Adipocyte (in vitro differentiated cells): ENCODE measurements at places on chromosomes 13 and 19.

GRCh38 chr19:19477705-19478383 lies 37.5 kb downstream of the TSSK6 start:
- no peak for DNase-seq

DNA sequence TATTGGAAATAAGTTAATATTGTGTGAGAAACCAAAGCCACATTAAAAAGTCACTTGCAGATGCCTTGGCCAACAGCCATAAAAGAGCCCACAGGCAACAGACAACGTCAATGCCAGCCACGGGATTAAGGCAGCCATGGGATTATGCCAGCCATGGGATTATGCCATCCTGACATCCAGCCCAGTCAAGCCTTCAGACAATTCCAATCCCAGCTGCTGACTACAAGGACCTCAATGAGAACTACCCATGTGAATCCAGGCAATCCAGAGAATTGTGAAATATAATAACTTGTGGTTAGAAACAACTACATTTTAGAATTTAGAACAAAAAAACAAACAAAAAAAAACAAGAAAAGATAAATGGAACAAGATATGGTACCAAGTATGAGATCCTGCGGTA lies 356.6 kb downstream of the EFNB2 start:
- DNase-seq, result peak; percentile 22

GRCh38 chr13:101959016-101959415 lies 442.8 kb downstream of the FGF14 start:
- DNase-seq, result no peak

DNA sequence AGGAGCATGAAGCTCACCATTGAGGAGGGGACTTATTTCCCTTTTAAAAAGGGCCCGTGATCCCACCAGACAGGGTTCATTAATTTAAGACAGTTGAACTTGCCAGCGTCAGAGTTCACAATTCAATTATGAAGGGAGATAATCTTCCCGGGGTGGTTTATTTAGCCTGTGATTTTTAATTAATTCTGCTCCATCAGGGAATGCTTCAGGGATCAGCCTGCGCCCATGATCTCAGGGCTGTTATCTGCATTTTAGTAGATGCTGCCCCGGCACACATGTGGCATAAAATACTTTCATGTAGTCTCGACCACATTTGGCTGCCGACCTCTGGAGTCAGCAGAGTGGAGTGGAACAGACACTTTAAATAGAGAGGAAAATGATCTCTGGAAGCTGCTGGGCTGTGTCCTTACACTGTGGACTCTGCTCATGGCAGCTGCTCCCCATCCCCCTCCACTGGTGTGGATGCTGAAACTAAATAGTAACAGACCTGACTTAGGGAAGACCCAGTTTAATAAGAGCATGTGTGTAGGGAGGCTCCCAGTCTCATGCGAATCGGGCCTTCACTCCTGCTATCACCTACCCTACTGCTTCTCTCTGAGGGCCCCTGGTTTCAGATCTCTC lies 256.9 kb downstream of the TEX29 start:
- DNase-seq, result no peak

DNA sequence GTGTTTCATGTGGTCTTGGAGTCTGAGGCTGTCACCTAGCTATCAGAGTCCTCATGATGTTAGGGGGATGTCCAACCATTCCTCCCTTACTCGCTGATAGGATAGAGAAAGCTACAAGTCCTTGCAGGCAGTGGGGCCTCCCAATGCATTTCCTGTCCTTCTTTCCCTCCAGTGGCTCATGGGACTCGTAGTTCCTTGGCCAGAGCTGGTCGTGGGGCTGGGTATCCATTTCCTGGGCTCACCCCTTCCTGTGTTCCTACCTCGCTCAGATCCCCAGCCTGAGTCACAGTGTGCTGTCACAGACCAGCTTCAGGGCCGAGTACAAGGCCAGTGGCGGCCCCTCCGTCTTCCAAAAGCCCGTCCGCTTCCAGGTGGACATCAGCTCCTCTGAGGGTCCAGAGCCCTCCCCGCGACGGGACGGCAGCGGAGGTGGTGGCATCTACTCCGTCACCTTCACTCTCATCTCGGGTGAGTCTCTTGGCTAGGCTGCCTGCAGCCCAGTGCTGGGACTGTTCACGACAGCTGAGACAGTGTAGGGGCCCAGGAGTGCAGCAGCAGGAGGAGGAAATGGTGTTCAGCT lies 19.1 kb downstream of the TMEM150B start:
- DNase-seq, result no peak

- no peak for DNase-seq
These were observed 74.7 kb downstream of the MZT1 start for GRCh38 chr13:72652681-72653080.

GRCh38 chr13:24225930-24226329 lies 65.4 kb downstream of the SPATA13 start:
- no peak for DNase-seq

- no peak for DNase-seq
These were observed 235.6 kb upstream of the CSNK1A1L start for GRCh38 chr13:37340901-37341670.

DNA sequence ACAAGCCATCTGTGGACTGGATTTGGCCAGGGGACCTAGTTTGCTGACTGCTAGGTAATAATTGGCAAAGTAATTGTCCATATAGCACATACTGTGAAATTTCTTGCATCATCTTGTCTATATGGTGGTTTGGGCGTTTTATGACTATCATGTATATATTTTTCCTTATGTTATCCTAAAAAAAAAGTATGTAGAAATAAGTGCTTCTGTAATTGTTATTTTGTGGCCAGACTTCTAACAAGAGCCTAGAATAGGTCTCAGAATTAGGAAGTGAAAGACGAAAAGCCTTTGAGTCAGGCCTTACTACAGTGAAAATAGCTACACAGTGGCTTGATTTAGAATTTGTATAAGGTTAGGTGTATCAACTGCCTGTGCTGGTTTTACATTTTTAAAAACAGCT lies 4.2 kb downstream of the FNDC3A start:
- no peak for DNase-seq

GRCh38 chr19:34128558-34129250 lies 43.6 kb upstream of the LSM14A start:
- DNase-seq, result peak; percentile 2

DNA sequence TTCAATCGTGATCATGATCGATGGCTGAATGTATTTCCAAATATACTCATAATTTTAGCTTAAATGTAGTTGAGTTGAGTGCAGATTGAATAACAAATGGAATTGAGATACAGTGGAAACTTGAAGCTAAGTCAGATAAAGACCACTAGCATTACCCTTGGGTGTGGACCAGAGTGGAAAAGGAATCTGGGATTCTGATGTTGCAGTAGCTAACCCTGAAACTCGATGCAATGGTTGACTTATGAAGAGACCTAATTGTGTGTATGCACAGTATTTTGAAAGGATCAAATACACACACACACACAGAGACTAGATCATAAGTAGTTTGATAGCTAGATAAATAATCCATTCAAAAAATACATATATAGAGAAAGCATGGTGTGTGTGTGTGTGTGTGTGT lies 135.8 kb downstream of the RXFP2 start:
- peak; percentile 82 for DNase-seq

DNA sequence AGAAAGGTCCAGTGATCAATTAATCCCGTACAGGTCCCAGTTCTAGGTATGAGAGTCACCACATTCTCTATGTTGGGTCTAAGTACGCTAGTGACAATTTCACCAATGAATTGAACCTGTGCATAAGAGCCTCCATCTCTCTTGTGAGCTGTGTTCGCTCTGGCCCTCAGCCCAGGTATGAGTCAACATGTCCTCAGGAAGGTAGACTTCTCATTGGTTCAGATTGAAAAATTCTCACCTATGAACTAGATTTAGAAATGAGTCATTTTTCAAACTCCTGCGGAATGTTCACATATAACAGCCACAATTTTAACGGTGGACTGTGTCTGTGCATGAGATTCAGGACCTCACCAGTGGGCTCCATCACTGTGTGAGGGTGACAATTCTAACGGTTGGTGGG lies 12.7 kb upstream of the ZNF43 start:
- no peak for DNase-seq

DNA sequence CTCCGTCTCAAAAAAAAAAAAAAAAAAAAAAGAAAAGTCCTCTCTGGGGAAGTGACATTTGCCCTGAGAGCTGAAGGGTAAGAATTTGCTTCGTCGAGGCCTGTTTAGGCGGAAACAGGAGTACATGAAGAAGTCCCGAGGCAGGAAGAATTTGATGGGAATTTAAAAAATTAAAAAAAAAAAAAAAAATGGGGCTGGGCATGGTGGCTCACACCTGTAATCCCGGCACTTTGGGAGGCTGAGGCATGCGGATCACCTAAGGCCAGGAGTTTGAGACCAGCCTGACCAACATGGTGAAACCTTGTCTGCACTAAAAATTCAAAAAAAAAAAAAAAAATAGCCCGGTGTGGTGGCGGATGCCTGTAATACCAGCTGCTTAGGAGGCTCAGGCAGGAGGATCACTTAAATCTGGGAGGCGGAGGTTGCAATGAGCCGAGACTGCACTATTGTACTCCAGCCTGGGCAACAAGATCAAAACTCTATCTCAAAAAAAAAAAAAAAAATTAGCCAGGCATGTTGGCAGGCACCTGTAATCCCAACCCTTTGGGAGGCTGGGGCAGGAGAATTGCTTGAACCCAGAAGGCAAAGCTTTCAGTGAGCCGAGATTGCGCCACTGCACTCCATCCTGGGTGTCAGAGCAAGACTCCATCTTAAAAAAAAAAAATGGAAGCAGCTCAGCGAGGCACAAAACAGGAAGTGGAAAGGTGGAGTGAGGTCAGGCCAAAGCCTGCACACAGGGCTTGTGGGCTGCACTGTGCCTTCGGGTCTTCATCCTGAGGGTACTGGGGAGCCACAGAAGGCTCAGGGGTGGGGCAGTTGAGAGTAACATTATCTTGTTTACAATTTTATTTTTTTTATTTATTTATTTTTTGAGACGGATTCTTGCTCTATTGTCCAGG lies 4.9 kb downstream of the BAX start:
- no peak for DNase-seq

DNA sequence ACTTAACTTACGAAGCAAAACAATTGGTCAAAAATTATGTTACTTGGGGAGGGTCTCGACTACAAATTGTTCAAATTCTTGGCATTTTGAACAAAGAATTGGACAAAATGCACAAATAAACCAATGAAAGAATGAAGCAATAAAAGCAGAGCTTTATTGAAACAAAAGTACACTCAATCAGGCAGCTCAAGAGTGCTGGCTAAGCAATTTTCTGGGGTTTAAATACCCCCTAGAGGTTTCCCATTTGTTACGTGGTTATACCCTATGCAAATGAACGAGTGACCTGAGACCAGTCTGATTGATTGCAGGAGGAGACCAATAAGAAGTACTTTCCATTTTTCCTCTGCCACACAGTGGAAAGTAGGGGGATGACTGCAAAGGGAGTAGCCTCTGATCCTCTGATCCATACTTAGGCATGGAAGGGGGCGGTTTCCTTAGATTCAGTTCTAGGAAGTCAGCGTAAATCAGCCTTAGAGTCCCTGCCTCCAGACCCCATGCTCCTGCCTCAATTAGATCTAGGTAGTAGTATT lies 228.6 kb downstream of the EFNB2 start:
- no peak for DNase-seq

DNA sequence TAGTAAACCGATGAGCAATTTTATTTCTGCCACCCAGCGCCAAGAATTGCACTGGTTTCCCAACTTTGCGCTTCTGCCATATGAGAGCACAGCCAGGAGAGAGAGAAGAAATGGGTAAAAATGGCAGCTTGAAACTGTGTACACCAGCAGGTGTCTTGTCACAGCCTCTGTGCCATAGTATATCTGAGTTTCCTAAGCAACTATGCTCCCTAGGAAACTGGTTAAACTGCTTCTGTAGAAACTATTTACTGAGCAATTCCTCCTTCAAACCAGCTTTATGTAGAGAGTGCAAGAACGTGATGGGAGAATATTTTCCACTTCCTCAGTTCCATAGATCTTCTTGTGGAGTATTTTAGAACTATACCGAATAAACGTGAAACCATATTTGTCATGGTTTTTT lies 1361.3 kb downstream of the PCDH9 start:
- DNase-seq, result no peak

- DNase-seq, result no peak
These were observed 559.0 kb upstream of the SLC10A2 start for GRCh38 chr13:103625194-103625593.

DNA sequence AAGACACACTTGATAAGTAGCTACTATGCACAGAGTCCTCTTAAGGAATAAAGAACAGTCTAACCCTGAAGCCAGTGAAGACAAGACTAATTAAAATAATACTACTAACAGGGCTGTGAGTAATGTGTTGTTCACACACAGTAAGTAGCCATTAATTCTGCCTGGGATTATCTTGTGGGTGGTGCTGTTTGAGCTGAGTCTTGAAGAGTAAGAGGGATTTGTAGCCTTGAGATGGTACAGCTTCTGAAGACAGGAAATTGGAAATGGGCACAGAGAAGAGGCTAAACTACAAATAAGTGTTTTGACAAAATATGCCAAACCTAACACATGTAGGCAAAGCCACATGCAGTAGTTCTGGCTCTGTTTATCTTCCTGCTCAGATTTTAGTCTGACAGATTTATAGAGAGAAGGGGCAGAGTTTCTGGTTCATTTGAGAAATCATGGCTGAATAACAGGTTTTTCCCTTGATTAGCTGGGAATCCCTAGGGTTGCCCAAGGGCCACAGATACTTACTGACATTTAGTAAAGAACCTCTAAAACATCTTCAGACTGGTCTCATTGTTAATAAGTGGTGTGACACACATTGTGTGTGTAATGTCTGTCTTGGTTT lies 38.0 kb downstream of the ITGBL1 start:
- DNase-seq, result no peak
